Progenitor cell of endocrine pancreas (in vitro differentiated cells): ENCODE measurements at places on chromosomes 3 and 15. TPM values are rescaled to one million over a fixed set of nuclear protein-coding genes. Genes with fewer than 3 reads are reported as not detected.

- H3K27ac ChIP-seq = no peak overlapping the region
- H3K27me3 ChIP-seq = no peaks in the 10 kb centered on the region
- DNase-seq = no peak
- no peaks in the 10 kb centered on the region for H3K4me1 ChIP-seq
- H3K4me3 ChIP-seq = no peak overlapping the region
Measured at GRCh38 chr3:115251509-115251908, 104.4 kb upstream of the ZBTB20 start.

DNA sequence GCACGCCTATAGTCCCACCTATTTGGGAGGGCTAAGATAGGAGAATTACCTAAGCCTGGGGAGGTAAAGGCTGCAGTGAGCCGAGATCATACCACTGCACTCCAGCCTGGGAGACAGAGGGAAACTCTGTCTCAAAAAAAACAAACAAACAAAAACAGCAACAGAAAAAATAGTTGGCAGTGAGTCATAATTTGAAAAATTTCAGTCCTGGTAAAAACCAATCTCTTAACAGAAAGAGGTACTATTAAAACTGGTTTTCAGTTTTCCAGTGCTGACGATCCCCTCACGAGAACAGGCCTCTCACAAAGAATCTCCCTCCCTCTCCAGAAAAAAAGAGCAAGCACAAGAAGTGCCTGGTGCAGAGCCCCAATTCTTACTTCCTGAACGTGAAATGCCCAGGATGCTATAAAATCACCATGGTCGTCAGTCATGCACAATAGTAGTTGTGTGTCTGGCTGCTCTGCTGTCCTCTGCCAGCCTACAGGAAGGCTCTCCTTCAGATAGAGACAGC is 22.8 kb upstream of the MAP4 start:
- H3K4me1 ChIP-seq = peaks cover 17% of the 10 kb centered on the region
- DNase-seq = no peak
- H3K27me3 ChIP-seq = no peaks in the 10 kb centered on the region
- H3K27ac ChIP-seq = peak overlapping the region; percentile 50
- H3K4me3 ChIP-seq = no peak overlapping the region

GRCh38 chr3:110773413-110773954 is 298.1 kb upstream of the NECTIN3 start:
- no peak overlapping the region for H3K4me3 ChIP-seq
- no peaks in the 10 kb centered on the region for H3K27me3 ChIP-seq
- H3K27ac ChIP-seq = peak overlapping the region; percentile 78
- peaks cover 18% of the 10 kb centered on the region for H3K4me1 ChIP-seq
- no peak for DNase-seq
- H3K36me3 ChIP-seq = no peaks in the 10 kb centered on the region

GRCh38 chr3:125011941-125012340 is 43.9 kb downstream of the HEG1 start:
- H3K27me3 ChIP-seq = peaks cover 9% of the 10 kb centered on the region
- H3K36me3 ChIP-seq = peaks cover 6% of the 10 kb centered on the region
- H3K27ac ChIP-seq = no peak overlapping the region
- DNase-seq = no peak

Gene C15orf62
- 1.8 and 1.9 TPM in 2 replicates for total RNA-seq

Gene DPPA4
- total RNA-seq = 47.5 and 55.4 TPM in 2 replicates

DNA sequence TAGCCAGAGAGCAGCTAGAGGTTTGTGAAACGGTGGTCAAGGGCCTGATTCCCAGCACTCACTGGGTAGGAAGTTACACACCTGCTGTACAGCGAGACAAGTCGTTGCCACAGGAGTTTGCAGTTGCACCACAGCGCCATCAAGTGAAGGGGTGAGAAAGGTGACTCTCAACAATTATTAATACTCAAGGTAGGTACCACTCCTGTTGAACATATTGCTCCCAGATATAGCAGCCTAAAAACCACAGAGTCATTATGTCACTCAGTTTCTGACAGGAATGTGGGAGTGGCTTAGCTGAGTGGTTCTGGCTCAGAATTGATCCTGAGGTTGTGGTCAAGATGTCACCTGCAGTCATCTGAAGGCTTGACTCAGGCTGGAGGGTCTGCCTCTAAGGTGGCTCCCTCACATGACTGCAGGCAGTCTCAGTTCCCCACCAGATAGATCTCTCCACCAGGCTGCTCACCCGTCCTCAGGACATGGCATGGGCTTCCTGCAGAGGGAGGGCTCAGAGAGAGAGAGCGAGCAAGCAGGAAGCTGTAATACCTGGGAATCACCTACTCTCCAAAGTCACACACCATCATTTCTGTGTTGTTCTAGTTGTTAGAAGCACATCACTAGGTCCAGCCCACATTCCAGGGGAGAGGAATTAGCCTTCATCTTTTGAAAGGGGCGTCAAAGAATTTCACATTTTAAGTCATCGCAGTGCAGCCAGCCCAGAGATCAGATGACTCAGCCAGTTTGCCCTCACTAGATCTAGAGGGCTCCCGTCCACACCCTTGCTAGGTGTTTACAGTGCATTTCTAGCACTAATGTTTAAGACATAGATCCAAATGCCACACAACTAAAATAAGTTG is 17.0 kb upstream of the ANO10 start:
- DNase-seq = no peak
- peak overlapping the region; percentile 29 for H3K27ac ChIP-seq
- no peaks in the 10 kb centered on the region for H3K36me3 ChIP-seq
- no peaks in the 10 kb centered on the region for H3K27me3 ChIP-seq

- H3K4me3 ChIP-seq = no peak overlapping the region
- no peaks in the 10 kb centered on the region for H3K36me3 ChIP-seq
- no peaks in the 10 kb centered on the region for H3K27me3 ChIP-seq
- no peak for DNase-seq
- H3K27ac ChIP-seq = no peak overlapping the region
Measured at GRCh38 chr3:197329382-197329781, 31.0 kb upstream of the DLG1 start.

DNA sequence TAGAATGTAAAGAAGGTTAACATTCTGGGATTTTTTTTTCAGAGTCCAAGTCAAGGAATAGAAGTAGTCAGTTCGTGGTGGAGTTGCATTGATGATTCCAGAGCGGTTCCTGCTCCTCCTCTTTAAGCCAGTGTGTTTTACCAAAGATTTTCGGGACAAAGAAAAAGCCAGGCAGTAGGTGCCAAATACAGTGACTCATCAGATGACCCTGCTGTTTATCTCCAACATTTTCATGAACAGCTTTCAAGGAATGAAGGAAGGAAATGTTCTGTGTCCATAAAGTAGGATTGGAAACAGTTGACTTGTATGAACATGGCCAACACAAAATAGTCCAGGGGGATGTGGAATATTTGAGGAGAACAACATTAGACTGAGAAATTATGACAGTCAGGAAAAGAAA is 142.4 kb upstream of the TMC3 start:
- DNase-seq = no peak
- H3K27ac ChIP-seq = no peak overlapping the region
- H3K4me1 ChIP-seq = no peaks in the 10 kb centered on the region

- DNase-seq = no peak
- H3K27ac ChIP-seq = no peak overlapping the region
- peaks cover 9% of the 10 kb centered on the region for H3K4me1 ChIP-seq
Measured at GRCh38 chr15:86087808-86088207, 8.1 kb downstream of the AGBL1 start.

Gene KLHL6
- total RNA-seq = 0.12 TPM in 1 of 2 replicates, not detected in the other

- no peaks in the 10 kb centered on the region for H3K36me3 ChIP-seq
- H3K4me3 ChIP-seq = peak overlapping the region; percentile 18
- no peaks in the 10 kb centered on the region for H3K27me3 ChIP-seq
- no peak overlapping the region for H3K27ac ChIP-seq
- H3K4me1 ChIP-seq = peaks cover 20% of the 10 kb centered on the region
- no peak for DNase-seq
Measured at GRCh38 chr15:95494971-95495541, 835.4 kb upstream of the NR2F2 start.

GRCh38 chr3:130969621-130970020 is 57.0 kb downstream of the ASTE1 start:
- H3K4me3 ChIP-seq = no peak overlapping the region
- H3K36me3 ChIP-seq = peaks cover 25% of the 10 kb centered on the region
- H3K4me1 ChIP-seq = peaks cover 5% of the 10 kb centered on the region

DNA sequence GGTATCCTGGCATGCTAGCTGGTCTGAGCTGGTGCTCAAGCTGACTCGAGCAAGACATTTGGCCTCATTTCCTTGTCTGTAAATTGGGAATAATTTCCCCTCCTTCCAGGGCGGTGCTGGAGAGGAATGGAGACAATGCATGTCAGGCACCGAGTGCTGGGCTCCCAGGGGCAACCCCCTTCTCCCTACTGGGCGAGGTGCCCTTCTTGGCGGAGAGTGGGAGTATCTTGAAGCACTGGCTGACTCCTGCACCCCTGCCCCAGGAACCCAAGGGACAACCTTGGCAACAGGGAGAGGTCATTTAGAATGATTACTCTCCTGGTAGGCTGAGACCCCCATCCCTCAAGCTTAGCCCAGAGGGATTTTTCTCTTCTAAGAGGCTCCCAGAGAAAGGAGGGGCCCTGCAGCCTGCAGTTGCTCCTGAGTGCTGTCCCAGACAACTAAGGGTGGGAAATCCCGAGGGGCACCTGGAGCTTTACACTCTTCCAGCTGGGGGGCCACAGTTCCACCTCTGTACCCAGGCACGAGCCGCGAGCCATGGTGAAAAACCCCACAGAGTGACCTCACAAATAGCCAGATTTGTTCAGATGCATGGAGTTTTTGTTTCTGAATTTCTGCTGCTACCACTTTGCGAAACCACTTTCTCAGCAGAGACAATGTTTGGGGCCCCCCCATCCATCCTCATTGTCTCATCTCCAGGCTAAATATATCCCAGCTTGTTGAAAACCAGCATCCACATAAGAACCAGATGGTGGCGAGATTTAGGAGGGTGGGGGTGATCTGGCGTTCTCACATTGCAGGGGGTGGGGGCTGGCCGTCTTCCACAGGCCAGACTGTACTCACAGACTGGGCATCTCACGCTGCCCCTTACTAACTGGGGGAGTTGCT is 44.8 kb downstream of the ABTB1 start:
- no peak overlapping the region for H3K27ac ChIP-seq
- H3K27me3 ChIP-seq = peaks cover 28% of the 10 kb centered on the region
- H3K4me1 ChIP-seq = peaks cover 7% of the 10 kb centered on the region
- no peak for DNase-seq

DNA sequence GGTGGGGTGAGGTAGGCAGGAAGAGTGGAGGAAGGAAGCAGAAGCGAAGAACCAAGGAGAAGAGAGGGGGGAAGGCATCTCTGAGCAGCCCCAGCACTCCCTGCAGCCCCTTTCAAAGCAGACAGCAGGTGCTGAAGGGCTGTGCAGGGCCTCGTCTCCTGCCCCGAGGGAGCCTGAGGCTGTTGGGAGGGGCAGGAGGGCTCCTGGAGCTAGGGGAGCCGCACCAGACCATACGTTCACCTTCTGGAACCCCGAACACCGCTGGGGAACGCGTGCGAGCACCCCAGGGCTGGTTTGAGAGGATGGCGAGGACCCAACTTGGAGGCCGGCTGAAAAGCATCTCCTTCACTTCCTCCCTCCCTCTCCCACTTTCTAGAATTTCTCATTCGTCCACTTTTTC is 259.8 kb downstream of the FAM43A start:
- no peak overlapping the region for H3K27ac ChIP-seq
- H3K36me3 ChIP-seq = no peaks in the 10 kb centered on the region
- H3K27me3 ChIP-seq = peaks cover 18% of the 10 kb centered on the region
- DNase-seq = no peak
- no peaks in the 10 kb centered on the region for H3K4me1 ChIP-seq

GRCh38 chr15:88090481-88091011 is 166.0 kb downstream of the NTRK3 start:
- DNase-seq = no peak
- no peak overlapping the region for H3K27ac ChIP-seq
- peaks cover 10% of the 10 kb centered on the region for H3K27me3 ChIP-seq
- H3K4me1 ChIP-seq = peaks cover 8% of the 10 kb centered on the region
- no peak overlapping the region for H3K4me3 ChIP-seq

Gene SPRED1
- total RNA-seq = 21.3 and 22.9 TPM in 2 replicates

Gene TRMT10C
- total RNA-seq = 24.0 and 24.4 TPM in 2 replicates

DNA sequence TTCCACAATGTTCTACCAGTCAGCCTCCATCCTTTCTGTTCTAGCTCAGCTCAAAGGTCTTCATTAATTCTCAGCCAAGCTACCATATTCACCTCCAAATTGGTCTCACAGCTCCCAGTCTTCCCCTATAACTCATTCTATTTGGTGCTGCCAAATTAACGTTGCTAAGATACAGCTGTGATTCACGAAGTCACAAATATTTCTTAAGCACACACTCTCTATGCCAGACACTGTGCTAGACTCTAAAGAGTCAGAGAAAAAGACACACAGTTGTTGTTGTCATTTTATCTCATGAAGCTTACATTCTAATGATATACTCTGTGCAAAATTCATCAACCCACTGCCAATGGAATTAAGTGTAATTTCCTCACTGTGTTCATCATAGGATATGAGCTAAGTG is 102.8 kb downstream of the FRMD5 start:
- H3K4me3 ChIP-seq = no peak overlapping the region
- no peak overlapping the region for H3K27ac ChIP-seq
- DNase-seq = no peak
- peaks cover 15% of the 10 kb centered on the region for H3K4me1 ChIP-seq

GRCh38 chr3:115659253-115660220 is 36.2 kb downstream of the GAP43 start:
- peak overlapping the region; percentile 86 for H3K4me3 ChIP-seq
- H3K27ac ChIP-seq = peak overlapping the region; percentile 100
- H3K4me1 ChIP-seq = peaks cover 17% of the 10 kb centered on the region
- H3K27me3 ChIP-seq = peaks cover 2% of the 10 kb centered on the region
- no peak for DNase-seq

DNA sequence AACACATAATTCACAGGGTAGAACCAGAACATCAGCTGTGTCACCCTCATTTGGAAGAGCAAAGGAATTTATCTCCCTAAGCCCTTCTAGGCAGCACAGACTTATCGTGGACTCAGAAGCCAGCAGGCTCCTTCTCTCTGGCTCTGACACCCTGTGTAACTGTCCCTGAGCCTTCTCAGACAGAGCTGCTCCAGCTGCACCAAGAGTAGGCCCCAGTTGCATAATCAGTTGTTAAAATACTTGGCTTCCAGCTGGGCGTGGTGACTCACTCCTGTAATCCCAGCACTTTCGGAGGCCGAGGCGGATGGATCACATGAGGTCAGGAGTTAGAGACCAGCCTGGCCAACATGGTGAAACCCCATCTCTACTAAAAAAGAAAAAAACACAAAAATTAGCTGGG is 49.4 kb upstream of the ACVR2B start:
- H3K27me3 ChIP-seq = no peaks in the 10 kb centered on the region
- H3K4me3 ChIP-seq = no peak overlapping the region
- peaks cover 12% of the 10 kb centered on the region for H3K36me3 ChIP-seq

GRCh38 chr3:165815682-165816081 is 21.5 kb downstream of the BCHE start:
- H3K27me3 ChIP-seq = no peaks in the 10 kb centered on the region
- H3K27ac ChIP-seq = no peak overlapping the region
- H3K4me1 ChIP-seq = no peaks in the 10 kb centered on the region
- H3K36me3 ChIP-seq = no peaks in the 10 kb centered on the region

Gene SLC9C1
- 1.5 and 2.3 TPM in 2 replicates for total RNA-seq

GRCh38 chr3:117616227-117616626 is 906.6 kb downstream of the TUSC7 start:
- H3K4me1 ChIP-seq = no peaks in the 10 kb centered on the region
- DNase-seq = no peak
- no peak overlapping the region for H3K4me3 ChIP-seq
- no peaks in the 10 kb centered on the region for H3K36me3 ChIP-seq
